ENCODE measurements at places on chromosomes 7 and 10.
A peak's percentile ranks its signal among the peaks of the same experiment; 100 is the strongest.

GRCh38 chr10:130424418-130424817, 288.2 kb downstream of the GLRX3 start:
- DNase-seq: no peak

DNA sequence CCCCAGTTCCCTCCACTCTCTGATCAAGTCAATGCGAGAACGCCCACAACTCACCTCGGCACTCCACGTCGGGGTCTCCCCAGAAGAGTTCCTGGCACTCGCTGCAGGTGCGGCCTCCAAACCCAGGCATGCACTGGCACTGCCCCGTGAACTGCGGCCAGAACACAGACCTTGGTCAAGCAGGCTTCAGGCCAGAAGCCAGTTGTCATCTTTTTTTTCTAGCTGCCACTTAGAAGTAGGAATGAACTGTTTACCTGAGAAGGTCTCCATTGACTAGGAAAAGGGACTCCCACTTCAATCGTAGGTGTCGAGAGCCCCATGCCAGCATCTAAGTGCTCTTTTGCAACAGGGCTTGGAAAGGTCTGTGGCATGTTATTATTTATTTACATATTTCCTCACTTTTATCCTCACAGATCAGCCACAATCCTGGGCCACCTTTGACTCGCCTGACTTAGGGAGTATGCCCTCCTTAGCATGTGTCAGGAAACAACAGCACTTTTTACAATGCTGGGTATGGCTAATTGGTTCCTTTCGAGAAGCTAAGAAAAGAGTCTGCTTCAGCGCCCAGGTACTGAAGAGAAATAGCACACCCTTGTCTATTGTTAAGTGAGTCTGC, 51.7 kb downstream of the LAMB1 start:
- no peak for DNase-seq

DNA sequence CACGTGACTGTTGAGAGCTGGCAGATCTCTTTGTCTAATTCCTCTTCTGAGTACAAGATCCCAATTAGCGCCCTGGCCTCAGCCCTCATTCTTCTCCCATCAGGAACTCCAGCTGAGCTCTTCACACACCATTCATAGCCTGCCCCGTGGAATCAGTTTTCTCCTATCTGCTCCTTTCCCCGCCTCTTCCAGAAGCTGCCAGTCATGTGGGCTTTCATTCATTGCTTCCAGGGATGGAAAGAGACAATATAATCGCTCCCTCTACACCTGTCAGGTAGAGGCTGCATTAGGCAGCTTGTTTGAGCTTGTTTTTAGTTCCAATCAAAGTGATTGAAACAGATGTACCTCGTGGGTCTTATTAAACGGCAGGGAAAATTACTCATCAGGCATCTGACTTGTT, 515.8 kb downstream of the TYW1 start:
- DNase-seq: no peak

- peak; percentile 45 for DNase-seq
Observed at GRCh38 chr7:51314726-51315125, 1.9 kb downstream of the COBL start.

DNA sequence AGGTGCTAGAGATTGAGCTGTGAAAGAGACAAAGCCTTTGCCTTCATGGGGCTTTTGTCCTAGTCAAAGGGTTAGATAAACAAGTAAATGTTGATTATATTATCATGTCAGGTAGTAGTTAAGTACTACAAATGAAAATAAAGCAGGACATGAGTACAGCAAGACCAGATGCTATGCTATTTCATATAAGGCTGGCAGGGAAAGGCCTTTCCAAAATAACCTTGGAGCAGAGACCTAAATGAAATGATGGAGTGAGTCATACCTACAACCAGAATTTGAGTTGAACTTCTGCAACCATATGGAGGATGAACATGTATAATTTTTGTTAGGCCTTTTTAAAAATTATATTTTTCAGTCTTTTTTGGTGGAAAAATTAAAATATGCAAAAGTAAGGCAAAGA, 23.6 kb upstream of the SEMA4G start:
- DNase-seq: no peak

DNA sequence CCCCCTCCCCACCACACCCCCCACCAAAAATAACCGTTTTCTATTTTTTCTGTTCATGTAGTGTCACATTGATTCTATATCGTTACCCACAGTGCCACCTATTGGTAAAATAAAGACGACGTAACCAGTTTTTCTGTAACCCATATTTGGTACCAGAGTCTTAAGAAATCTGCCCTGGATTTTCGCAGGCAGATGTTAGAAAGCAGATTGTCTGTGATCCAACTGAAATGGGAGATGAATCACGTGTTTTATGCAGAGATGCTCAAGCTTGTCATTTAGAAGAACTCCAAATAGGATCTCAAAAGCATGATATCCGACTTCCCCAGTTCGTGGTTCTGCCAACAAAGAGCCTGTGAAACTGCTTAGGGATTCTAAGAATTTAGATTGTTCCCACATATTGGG, 261.1 kb upstream of the CSTF2T start:
- no peak for DNase-seq

- peak; percentile 35 for DNase-seq
Observed at GRCh38 chr7:151705636-151706276, 171.2 kb downstream of the PRKAG2 start.

GRCh38 chr7:151400626-151401315, 9.1 kb downstream of the WDR86 start:
- DNase-seq: no peak

DNA sequence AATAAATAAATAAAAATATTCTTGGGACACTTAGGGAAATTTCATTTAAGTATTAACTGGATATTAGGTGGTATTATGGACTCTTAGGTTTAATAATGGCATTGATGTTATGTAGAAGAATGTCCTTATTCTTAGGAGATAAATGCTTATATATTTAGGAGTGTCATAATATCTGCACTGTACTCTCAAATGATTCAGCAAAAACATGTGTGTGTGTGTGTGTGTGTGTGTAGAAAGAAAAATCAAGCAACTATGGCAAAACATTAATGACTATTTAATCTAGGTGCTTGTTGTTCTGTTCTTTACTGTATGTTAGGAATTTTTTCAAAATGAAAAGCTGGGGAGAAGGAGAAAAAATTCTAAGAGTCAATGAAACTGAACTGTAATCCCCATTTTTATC, 3.9 kb downstream of the ASNS start:
- DNase-seq: no peak

- no peak for DNase-seq
Observed at GRCh38 chr7:155560982-155561686, 14.8 kb upstream of the CNPY1 start.

Data from NCI-H526 treated with DMSO at 0.1 percent for 48 hours (cell line).